GDM1 (cell line): ENCODE measurements at places on chromosomes 6 and 20.
A peak's percentile ranks its signal among the peaks of the same experiment; 100 is the strongest.

DNA sequence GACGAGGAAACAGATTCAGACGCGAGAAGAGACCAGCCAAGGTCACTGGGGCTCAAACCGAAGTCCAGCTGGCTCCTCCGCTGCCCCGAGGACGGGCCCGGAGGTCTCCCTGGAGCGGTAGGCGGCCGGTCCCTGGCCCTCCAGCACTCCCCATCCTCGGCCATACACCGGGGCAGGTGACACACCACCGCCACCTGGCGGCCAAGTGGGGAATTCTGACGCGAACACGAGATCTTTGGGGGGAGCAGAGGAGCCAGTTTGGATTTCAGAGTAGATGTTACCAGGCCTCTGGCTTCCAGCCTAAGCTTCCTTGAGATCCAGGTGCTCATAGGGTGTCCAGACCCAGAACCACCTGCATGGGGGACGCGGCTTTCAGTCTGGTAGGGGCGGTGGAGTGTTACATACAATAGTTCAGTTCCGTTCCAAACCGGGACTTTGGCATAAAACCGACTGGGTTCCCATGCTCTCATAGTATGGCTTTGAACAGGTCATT is 16.1 kb downstream of the BPIFB1 start:
- peak; percentile 9 for DNase-seq

DNA sequence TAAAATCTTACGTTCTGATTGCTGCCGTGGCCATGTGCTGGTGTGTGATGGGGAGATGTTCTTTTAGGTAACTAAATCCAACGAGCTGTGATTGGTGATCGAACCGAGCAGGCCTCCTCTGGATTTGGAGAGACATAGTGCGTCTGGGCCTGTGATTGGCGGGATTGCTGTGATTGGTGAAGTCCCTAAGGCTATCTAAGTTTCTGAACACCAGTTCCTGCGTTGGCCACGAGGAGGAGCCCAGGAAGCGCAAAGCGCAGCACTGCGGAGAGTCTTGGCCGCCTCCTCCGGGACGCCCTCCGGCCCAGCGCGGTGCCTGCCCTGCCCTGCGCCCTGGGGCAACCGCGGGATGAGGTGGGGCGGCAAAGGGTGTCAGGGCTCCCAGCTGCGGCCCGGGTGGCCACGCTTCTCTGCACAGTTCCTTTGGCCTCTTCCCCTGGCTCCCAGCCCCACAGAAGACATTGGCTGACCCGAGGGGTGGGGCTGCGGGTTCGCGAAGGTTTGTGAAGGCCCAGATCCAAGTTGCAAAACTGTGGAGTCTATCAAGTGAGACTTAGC is 33.0 kb downstream of the HNF4A start:
- peak; percentile 7 for DNase-seq

DNA sequence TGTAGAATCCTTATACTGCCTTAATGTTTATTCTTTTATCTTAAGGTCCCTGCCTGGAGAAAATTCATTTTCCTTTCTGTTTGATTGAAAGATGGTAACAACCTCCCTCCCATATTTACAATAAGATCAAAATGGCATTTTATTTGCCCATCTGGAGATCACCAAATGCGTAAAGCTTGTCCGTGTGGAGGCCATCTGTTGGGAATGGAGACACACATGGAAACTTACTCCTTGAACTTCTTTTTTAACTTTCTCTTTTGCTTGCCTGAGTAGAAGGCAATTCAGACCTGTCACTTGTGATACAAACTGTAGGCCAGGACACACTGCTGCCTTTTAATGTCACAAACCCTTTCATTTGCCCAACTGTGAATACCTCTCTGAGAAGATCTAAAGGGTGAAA is 144.8 kb upstream of the CEP162 start:
- DNase-seq, result no peak

DNA sequence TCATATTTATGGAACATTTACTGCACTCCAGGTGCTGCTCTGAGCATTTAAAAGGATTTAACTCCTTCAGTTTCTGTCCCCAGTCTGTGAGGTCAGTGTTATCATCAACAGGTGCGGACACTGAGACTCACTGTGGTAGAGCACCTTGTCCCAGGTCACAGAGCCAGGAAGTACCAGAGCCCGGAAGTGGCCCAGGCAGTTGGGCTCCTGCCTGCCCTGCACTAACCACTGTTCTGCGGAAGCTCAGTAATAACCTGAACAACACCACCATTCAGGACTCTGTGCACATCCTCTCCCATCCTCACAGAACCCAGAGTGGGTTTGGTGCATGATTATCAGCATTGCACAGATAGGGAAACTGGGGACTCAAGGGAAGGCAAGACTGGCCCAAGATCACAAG is 16.8 kb upstream of the SIRPG start:
- no peak for DNase-seq

DNA sequence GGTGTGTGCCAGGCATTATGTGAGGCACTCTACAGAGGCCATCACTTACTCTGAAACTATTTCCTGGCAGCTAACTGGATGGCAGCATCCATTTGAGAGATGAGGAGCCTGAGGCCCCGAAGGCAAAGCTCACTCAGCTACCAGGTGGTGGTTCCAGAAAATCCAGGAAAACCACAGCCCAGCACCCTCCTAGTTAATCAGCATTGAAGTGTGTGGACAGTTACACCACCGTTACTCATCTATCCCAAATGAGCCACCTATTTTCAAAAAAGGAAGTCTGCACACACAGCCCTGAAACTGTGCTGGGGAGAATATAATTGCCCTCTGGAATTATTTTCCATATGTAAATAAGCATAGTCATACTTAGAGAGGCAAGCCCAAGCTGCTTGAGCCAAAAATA is 67.4 kb downstream of the CNBD2 start:
- peak; percentile 44 for DNase-seq

GRCh38 chr6:80457439-80457933 is 351.0 kb downstream of the BCKDHB start:
- no peak for DNase-seq

DNA sequence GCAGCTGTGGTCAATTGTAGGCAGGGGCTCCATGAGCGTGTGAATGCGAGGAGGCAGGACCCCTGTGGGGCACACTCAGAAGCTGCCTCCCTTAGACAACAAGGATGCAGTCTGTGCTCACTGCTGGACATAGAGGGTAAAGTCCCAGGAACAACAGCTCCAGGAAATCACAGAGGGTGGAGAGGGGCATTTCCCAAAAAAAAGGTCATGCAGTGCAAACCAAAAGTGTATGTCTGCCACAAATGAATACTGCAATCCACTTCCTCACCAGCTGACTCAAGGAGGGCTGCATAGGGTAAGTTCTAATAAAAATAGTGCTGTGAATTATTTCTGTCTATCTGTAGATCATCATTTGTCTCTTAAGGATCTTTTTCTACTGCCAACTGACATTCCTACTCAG is 95.8 kb downstream of the RNF182 start:
- no peak for DNase-seq

GRCh38 chr6:160058603-160059215 is 62.9 kb upstream of the SLC22A1 start:
- no peak for DNase-seq

GRCh38 chr6:11008821-11009220 is 35.3 kb downstream of the ELOVL2 start:
- no peak for DNase-seq

- no peak for DNase-seq
Observed at GRCh38 chr20:42559665-42560064, 630.0 kb downstream of the PTPRT start.

DNA sequence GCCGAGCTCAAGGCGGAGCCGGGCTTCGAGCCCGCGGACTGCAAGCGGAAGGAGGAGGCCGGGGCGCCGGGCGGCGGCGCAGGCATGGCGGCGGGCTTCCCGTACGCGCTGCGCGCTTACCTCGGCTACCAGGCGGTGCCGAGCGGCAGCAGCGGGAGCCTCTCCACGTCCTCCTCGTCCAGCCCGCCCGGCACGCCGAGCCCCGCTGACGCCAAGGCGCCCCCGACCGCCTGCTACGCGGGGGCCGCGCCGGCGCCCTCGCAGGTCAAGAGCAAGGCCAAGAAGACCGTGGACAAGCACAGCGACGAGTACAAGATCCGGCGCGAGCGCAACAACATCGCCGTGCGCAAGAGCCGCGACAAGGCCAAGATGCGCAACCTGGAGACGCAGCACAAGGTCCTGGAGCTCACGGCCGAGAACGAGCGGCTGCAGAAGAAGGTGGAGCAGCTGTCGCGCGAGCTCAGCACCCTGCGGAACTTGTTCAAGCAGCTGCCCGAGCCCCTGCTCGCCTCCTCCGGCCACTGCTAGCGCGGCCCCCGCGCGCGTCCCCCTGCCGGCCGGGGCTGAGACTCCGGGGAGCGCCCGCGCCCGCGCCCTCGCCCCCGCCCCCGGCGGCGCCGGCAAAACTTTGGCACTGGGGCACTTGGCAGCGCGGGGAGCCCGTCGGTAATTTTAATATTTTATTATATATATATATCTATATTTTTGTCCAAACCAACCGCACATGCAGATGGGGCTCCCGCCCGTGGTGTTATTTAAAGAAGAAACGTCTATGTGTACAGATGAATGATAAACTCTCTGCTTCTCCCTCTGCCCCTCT is 1.1 kb downstream of the CEBPB start:
- peak; percentile 66 for DNase-seq

- no peak for DNase-seq
Observed at GRCh38 chr6:113920663-113921267, 50.2 kb downstream of the HDAC2 start.

- no peak for DNase-seq
Observed at GRCh38 chr6:127841811-127842210, 59.0 kb downstream of the THEMIS start.

- no peak for DNase-seq
Observed at GRCh38 chr6:123897965-123898364, 94.3 kb downstream of the NKAIN2 start.

- no peak for DNase-seq
Observed at GRCh38 chr6:134516582-134516981, 198.7 kb upstream of the SGK1 start.

GRCh38 chr6:35496841-35497570 is at the start of gene TEAD3:
Gene TEAD3, minus strand, starts transcription at chr6:35497079.
- no peak for DNase-seq

DNA sequence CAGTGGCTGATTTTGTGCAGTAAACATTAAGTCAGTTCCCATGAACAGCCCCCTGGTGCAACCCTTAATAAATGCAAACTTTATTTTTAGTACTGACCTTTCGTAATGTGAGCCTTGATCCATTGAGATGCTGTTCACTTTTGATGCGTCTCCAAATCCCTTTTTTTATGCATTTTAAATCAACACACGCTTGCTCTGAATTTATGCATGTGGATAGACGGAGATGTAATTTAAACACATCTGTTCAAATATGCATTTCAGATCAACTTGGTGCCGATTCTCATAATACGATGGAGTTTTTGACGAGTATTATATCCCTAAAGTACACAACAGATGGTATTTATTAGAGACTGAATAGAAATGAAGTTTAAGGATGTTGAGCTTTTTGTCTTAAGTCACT is 505.7 kb downstream of the CDKAL1 start:
- DNase-seq, result no peak
